ENCODE measurements at places on chromosomes 1 and 21. TPM values are rescaled to one million over a fixed set of nuclear protein-coding genes. Genes with fewer than 3 reads are reported as not detected.

Gene RPL11
- total RNA-seq: 752 TPM

Gene SLC25A44
- 16.4 TPM for total RNA-seq

Gene TCHH
- total RNA-seq: 0.05 TPM

Gene THEM5
- total RNA-seq: not detected

Gene LCE1F
- total RNA-seq: not detected

Gene TMEM81
- 3.8 TPM for total RNA-seq

Gene TAF13
- total RNA-seq: 37.1 TPM

Gene GBP2
- 11.0 TPM for total RNA-seq

Gene PHF13
- total RNA-seq: 7.8 TPM

- no peaks in the 10 kb centered on the region for H3K36me3 ChIP-seq
- H3K4me3 ChIP-seq: no peak overlapping the region
- peaks cover 8% of the 10 kb centered on the region for H3K4me1 ChIP-seq
- no peak for DNase-seq
- H3K27me3 ChIP-seq: peaks cover 4% of the 10 kb centered on the region
- H3K27ac ChIP-seq: no peak overlapping the region
Observed at GRCh38 chr1:25065795-25066238, 135.7 kb upstream of the RUNX3 start.

GRCh38 chr1:32351399-32352238 lies 10.7 kb downstream of the FAM229A start:
- no peaks in the 10 kb centered on the region for H3K27me3 ChIP-seq
- peak overlapping the region; percentile 97 for H3K27ac ChIP-seq
- peaks cover 46% of the 10 kb centered on the region for H3K4me1 ChIP-seq
- H3K4me3 ChIP-seq: peak overlapping the region; percentile 88
- no peaks in the 10 kb centered on the region for H3K36me3 ChIP-seq

GRCh38 chr1:156703741-156704140 lies 1.6 kb downstream of the CRABP2 start:
- H3K27ac ChIP-seq: no peak overlapping the region
- peaks cover 33% of the 10 kb centered on the region for H3K27me3 ChIP-seq
- peak; percentile 10 for DNase-seq

GRCh38 chr1:113765306-113766230 lies 6.3 kb upstream of the PHTF1 start:
- DNase-seq: no peak
- no peaks in the 10 kb centered on the region for H3K27me3 ChIP-seq
- no peak overlapping the region for H3K27ac ChIP-seq
- no peak overlapping the region for H3K4me3 ChIP-seq
- peaks cover 14% of the 10 kb centered on the region for H3K36me3 ChIP-seq

GRCh38 chr1:92503043-92503925 lies 16.6 kb upstream of the GFI1 start:
- DNase-seq: no peak
- H3K4me3 ChIP-seq: no peak overlapping the region
- no peaks in the 10 kb centered on the region for H3K36me3 ChIP-seq
- no peaks in the 10 kb centered on the region for H3K4me1 ChIP-seq

DNA sequence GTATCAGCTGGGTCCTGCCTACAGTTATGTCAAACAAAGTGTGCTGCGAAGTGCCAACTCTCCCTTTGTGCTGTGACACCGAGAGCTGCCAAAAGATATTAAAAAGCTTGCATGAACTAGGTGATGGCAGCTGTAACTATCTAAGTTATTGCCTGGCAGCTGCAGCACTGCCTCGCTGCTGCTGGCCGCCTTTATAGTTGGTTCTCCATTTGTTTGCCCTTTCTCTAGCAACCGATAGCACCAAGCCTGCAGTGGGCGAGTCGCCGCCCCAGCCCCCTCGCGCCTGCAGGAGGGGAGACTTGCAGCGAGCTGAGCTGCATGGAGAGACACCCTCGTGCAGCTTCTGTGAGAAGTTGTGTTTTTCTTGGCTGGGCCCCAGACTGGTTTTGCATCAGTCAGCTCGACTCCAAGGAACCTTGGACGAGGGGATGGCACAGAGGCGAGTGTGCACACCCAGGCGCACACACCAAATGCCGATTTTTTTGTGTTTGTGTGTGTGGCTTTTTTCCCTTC lies 330.6 kb downstream of the RPS6KC1 start:
- no peaks in the 10 kb centered on the region for H3K4me1 ChIP-seq
- no peaks in the 10 kb centered on the region for H3K27me3 ChIP-seq

DNA sequence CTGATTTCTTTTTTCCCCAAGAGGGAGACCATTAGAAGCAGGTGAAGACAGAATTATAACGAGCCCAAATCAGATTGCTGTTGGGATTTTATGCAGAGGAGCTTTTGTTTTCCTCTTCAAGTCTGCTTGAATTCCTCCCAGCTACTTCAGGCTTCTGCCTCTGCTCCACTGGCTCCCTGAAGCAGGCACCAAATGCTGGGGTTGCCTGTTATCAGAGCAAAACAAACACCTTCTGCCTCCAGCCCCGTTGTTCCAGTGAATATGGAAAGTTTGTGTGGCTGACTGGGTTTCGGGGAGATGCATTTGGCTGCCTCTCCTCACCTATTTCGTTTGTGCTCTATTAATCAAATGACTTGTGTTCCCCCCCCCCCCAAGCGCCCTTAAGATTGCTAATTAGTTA lies 209.2 kb downstream of the URB2 start:
- H3K27me3 ChIP-seq: no peaks in the 10 kb centered on the region
- no peak overlapping the region for H3K27ac ChIP-seq
- H3K4me1 ChIP-seq: no peaks in the 10 kb centered on the region
- no peaks in the 10 kb centered on the region for H3K36me3 ChIP-seq
- H3K4me3 ChIP-seq: no peak overlapping the region
- no peak for DNase-seq

DNA sequence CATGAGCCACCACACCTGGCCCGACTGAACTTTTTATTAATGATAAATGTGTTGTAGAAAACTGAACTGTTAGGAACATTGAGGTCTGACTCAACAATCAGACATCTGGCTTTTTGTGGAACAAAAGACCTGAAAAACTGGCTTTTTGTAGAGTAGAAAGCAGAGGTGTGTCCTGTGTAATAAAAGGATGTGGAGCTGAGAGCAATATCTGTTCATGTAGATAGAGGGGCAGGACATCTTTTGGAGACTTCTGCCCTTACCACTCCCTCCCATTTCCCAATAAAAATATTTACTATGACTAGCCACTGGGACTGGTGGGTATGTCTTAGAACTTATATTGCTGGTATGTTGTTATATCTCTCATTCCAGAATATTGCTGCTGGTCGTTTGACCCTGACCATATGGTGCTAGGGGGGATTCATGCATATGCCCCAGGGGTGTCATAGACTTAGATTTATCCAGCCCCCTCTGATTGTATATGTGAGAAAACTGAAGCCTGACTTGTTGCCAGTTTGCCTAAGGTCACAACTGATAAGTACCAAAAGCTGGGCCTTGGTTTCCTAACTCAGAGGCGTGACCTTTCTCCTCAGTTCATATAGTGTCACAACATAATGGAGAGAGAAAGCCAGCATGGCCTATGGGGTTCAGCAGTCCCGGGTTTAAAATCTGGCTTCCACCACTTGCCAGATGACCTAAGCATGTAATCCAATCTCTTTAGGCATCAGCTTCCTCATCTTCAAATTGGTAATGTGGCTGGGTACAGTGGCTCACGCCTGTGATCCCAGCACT lies 33.5 kb upstream of the PIGV start:
- peak overlapping the region; percentile 28 for H3K27ac ChIP-seq
- DNase-seq: no peak
- no peak overlapping the region for H3K4me3 ChIP-seq
- H3K27me3 ChIP-seq: no peaks in the 10 kb centered on the region

GRCh38 chr1:34984793-34985608 lies at the start of gene TMEM35B:
TMEM35B (minus strand) TSS chr1:34985347; CDS start chr1:34985305, 42 bp downstream.
- peak; percentile 80 for DNase-seq
- H3K27me3 ChIP-seq: no peaks in the 10 kb centered on the region
- peak within 1 kb of the TSS; percentile 88 for H3K27ac ChIP-seq

DNA sequence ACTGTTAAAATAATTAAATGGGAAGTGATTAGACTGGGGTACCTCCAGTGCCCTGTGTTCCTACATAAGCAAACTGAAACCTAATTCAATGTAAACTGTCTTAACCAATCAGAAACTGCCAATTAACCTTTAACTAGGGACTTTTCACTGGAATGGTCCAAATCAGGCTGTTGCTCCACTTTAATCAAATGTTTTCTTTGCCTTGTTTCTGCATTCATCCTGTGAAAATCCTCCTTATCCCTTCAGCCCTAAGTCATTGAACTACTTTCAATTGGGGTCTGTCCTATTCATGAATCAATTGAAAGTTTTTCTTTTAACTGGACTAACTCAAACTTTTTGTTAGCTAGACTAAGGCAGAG lies 5.1 kb upstream of the FUBP1 start:
- H3K27me3 ChIP-seq: no peaks in the 10 kb centered on the region
- no peak overlapping the region for H3K4me3 ChIP-seq
- H3K4me1 ChIP-seq: peaks cover 2% of the 10 kb centered on the region
- no peak overlapping the region for H3K27ac ChIP-seq
- DNase-seq: no peak
- H3K36me3 ChIP-seq: no peaks in the 10 kb centered on the region

DNA sequence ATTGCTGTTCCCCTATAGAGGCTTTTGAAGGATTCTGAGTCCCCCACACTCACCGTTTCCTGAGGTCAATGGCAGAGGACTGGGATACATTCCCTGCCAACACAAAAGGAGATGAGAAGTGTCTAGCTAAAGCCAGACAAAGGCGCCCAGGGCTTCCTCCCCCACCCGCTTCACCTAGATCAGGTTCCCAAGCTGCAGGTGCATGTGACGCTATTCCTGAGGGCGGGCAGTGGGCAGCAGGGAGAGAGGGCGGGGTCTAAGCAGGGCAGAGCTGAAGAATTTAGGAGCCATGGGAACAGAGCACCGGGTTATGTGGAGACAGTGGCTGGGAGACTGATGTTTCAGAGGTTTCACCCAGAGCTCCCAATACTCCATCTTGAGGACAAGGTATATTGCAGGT lies 6.0 kb upstream of the ARHGEF2 start:
- no peaks in the 10 kb centered on the region for H3K36me3 ChIP-seq
- H3K27ac ChIP-seq: peak overlapping the region; percentile 93
- no peak overlapping the region for H3K4me3 ChIP-seq
- DNase-seq: no peak
- no peaks in the 10 kb centered on the region for H3K27me3 ChIP-seq

GRCh38 chr1:200934676-200935245 lies 40.1 kb downstream of the INAVA start:
- H3K27ac ChIP-seq: no peak overlapping the region
- H3K27me3 ChIP-seq: no peaks in the 10 kb centered on the region
- DNase-seq: no peak
- no peak overlapping the region for H3K4me3 ChIP-seq
- H3K36me3 ChIP-seq: no peaks in the 10 kb centered on the region
- no peaks in the 10 kb centered on the region for H3K4me1 ChIP-seq

DNA sequence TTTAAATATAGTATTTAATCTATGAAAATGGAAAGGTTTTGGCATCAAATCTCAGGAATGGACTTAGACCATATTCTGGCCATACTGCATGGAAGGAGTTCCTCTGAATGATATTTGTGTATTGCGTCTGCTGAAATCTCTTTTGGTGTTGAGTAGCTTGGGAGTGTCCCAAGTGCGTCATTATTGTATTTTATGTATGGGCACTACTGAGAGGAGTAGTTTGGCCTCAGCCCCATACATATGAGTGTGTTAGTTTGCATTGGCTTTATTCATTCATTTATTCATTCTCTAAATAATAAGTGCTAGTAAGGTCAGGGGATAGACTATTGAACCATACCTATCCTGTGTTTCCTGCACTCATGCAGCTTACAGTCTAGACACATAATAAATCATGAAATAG lies 46.6 kb downstream of the CENPF start:
- H3K4me3 ChIP-seq: no peak overlapping the region
- H3K4me1 ChIP-seq: no peaks in the 10 kb centered on the region
- no peak for DNase-seq
- no peaks in the 10 kb centered on the region for H3K27me3 ChIP-seq

GRCh38 chr1:172978595-172978994 lies 72.1 kb downstream of the TNFSF18 start:
- H3K4me1 ChIP-seq: no peaks in the 10 kb centered on the region
- no peaks in the 10 kb centered on the region for H3K36me3 ChIP-seq
- H3K27ac ChIP-seq: no peak overlapping the region

DNA sequence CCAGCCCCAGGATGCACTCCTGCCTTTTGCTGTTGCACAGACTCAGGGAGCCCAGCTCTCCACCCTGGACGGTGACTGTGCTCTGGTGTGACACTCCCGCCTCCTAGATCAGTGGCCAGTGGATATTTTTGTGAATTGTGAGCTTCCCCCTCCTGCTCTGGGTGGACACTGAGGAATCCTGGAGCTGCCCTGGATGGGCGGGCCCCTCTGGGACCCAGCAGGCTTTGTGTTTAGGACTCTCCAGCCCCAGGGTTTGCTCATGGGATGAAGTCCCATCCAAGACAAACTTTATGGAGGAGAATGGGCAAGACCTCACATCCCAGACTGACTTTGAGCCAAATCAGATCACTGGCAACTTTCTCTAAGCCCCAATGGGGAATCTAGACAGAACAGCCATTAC lies 16.1 kb downstream of the SLC6A9 start:
- no peaks in the 10 kb centered on the region for H3K27me3 ChIP-seq
- H3K27ac ChIP-seq: no peak overlapping the region
- H3K4me3 ChIP-seq: no peak overlapping the region
- H3K4me1 ChIP-seq: no peaks in the 10 kb centered on the region
- DNase-seq: no peak
- H3K36me3 ChIP-seq: no peaks in the 10 kb centered on the region

DNA sequence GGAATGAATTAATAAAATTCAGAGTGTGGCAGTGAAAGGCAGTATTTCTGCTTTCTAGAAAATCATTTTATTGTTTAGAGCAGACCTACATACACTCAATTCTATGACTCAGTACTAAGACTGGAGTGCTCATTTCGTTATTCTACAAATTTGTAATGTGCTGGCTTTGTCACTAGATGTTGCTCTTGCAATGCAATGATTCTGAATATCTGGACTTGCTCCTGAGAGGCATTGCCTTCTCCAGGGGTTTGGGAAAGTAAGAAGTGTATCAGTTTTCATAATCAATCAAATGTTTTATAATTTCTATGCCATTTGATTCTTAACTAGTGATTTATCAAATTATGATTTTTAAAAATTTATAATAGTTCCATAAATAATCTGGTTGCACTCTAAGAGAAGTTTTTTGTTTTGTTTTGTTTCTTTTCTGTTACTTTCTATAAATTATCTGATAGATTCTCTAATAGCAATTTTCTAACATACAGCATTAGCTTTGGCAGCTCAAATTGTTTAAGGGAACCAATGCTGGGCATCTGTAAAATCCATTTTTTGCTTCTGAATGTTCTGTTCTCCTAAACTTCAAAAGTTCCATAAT lies 280.5 kb upstream of the SGIP1 start:
- no peak overlapping the region for H3K27ac ChIP-seq
- H3K27me3 ChIP-seq: no peaks in the 10 kb centered on the region
- H3K4me3 ChIP-seq: no peak overlapping the region
- no peaks in the 10 kb centered on the region for H3K36me3 ChIP-seq
- H3K4me1 ChIP-seq: no peaks in the 10 kb centered on the region
